Muscle of leg (tissue), 16 donors: ENCODE measurements at places on chromosomes 2 and 18.

GRCh38 chr2:128344101-128344500 is 25.4 kb upstream of the HS6ST1 start:
- DNase-seq: no peak

DNA sequence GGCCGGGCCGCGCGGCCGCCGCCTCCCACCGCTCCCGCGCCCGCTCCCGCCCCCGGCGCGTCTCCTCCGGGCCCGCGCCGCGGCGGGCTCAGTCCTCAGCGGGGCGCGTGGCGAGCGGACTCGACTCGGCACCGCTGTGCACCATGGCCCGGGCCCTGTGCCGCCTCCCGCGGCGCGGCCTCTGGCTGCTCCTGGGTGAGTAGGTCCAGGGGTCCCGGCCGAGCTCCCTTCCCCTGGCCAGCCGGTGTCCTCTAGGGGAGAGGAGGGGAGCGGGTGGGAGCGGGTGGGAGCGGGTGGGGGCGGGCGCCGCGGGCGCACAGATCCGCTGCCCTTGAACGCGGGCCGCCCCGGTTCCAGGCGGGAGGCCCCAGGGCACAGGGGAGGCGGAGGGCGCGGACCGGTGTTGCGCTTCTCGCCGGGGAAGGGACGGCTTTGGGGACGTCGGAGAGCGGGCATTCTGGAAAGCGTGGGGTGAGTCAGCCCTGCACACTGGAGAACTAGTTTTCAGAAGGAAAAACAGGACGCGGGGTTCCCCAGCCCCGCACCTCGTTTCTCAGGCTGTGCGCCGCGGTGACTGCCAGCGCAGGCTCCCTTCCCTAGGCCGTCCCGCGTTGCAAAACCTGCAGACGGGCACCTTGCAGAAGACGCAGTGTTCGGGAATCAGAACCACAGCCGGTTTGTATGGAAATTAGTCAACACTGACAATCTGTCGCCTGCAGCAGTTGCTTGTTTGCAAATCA is at the start of gene RAMP1:
RAMP1 (plus strand) TSS at position 91 of the 740 bp plus-strand sequence; CDS start at position 144, 53 bp downstream.
- DNase-seq: no peak

DNA sequence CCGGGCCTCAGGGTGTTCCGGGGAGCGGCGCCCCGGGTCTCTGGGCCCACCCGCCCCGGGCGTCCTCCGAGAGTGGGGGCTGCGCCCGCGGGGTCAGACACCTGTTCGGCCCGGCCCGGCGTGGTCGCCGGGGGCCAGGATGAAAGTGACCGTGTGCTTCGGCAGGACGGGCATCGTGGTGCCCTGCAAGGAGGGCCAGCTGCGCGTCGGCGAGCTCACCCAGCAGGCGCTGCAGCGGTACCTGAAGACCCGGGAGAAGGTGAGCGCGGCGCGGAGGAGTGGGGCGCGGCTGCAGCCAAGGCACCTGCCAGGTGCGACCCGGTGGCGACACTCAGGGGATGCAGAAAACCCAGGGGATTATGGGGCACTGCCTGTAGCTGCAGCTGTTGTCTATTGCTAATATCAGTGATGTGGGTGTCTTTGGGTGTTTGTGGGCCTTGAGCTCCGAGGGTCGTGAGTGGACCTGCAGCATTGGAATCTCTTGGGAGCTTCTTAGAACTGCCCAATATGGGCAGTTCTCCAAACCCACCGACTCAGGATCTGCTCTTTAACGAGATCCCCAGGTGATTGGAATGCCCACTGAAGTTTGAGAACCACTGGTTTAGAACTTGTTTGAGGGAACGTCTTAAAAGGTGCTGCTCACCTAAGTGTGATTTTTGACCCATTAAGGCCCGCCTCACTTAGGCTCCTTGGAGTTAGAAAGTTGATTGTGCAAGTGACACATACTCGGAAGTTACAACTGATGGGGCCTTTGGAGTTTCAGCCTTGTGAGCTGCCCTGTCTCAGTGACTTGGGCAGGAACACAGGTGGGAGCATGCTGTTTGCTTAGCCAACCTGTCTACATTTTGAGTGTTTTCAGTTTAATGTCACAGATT is 823 bp downstream of the PARD3B start:
- DNase-seq: peak; percentile 10

GRCh38 chr18:13566941-13567746 is 159.2 kb downstream of the FAM210A start:
- DNase-seq: peak; percentile 66

DNA sequence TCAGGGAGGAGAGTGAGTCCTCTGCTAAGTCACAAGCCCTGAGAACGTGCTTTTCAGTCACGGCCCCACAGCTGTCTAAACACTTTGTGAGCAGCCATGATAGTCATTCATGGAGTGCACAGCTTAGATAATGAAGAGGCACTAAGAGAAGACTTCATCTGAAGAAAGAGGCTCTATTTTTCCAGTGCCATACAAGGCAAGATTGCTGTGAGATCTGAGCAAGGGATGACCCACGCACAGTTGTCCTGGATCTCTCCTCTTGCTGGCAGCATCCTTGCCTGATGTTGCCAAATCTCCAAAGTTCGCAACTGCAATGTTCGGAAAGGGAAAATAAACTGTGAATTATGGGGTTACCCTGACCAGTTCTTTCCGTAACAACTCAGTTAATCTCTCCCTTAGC is 418.7 kb downstream of the MEIS1 start:
- peak; percentile 46 for DNase-seq

GRCh38 chr2:183164650-183165015 is 40.4 kb downstream of the NUP35 start:
- no peak for DNase-seq
